Stimulated activated CD8-positive, alpha-beta memory T cell treated with anti-CD3 and anti-CD28 coated beads, Interleukin-15, amount 100 ng/mL, for 48 hours (primary cell): ENCODE measurements at places on chromosomes 16 and 17.

- no peak for DNase-seq
Measured at GRCh38 chr16:50550866-50551641, 2.9 kb downstream of the NKD1 start.

- no peak for DNase-seq
Measured at GRCh38 chr17:56681561-56682266, 88.2 kb downstream of the NOG start.

DNA sequence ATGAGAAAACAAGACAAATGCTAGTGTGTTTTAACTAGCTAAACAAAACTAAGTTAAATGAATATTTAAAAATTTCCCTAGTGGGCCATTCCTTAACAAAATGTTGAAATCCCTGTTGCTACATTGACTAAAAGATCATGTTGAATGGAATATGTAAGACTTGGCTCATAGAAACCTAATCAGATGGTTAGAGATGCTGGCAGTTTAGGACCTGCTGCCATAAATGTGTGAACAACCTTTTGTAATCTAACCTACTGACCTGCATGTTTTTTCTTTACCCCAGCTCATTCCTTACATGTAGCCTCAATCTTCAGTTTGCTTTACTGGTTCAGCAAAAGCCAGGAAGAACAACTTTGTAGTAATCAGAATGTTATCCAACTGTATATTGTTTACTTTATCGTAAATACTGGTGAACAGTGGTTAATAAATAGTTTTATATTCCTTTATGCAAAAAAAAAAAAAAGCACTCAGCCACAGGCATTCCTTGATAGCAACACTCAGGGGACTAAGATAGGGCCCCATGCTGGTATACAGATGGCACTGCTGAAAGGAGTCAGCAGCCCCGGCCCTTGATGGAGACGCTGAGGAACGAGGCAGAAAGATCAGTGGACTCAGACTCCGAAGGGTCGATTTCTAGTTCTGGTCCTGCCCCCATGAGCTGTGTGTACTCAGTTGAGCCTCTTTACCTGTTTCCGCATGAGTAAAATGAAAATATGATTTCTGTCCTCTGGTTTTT is 78.2 kb downstream of the MARF1 start:
- no peak for DNase-seq

GRCh38 chr16:19583665-19584300 is 28.3 kb downstream of the VPS35L start:
- no peak for DNase-seq

DNA sequence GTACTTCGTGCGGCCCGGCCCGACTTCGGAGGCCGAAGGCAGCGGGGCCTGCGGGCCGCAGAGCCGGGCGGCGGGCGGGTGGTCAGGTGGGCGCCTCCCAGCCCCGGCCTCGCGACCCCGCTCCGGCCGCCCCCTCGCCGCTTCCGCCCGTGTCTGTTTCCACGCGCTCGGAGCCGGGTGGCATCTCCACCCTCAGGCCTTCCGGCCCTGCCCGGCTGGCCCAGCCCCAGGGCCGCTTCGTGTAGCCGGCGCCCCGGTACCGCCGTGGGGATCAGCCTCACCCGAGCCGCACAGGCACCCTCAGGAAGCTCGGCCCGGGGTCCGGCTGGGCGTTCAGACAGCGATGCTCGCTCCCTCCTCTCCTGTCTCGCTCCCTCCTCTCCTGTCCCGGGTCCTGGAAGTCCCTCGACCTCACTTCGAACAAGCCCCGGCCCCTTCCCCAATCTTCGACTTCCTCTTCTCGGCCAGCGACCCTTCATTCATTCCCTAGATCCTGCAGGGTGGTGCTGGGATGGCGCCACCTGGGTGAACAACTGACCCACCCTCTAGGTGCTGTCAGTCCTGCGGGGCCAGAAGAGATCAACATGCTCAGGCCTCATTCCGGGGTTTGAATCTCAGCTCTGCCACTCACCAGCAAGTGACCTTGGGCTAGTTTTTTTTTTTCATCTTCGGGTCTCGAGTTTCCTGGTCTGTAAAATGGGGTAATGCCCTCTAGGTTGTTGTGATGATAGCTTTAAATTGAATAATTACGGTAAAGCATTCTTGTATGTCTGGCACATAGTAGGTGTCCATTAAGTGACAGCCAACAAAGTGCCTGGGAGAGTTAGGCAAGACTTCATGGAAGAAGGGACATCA is 610 bp downstream of the VPS4A start:
- peak; percentile 27 for DNase-seq

DNA sequence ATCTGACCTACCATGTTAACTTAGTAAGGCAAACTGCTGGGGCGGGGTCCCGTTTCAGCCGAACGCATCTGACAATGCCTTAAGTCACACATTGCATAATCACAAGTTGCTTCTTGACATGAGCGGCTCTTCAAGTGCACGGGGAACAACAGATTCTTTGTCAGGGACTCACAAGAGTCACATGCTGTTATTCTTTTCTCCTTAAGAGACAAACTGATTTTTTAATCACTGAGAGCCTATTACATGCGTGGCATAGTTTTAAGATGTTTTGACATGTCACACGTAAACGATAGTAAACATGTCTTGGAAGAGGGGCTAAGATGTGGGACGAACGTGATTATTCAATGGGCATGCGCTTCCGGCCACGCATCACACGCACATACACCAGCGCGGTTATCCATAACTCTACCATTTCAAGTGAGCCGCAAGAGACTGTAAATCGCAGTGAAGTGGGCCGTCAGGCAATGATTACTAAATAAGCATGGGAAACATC is 63.4 kb downstream of the ADCY9 start:
- DNase-seq, result no peak

DNA sequence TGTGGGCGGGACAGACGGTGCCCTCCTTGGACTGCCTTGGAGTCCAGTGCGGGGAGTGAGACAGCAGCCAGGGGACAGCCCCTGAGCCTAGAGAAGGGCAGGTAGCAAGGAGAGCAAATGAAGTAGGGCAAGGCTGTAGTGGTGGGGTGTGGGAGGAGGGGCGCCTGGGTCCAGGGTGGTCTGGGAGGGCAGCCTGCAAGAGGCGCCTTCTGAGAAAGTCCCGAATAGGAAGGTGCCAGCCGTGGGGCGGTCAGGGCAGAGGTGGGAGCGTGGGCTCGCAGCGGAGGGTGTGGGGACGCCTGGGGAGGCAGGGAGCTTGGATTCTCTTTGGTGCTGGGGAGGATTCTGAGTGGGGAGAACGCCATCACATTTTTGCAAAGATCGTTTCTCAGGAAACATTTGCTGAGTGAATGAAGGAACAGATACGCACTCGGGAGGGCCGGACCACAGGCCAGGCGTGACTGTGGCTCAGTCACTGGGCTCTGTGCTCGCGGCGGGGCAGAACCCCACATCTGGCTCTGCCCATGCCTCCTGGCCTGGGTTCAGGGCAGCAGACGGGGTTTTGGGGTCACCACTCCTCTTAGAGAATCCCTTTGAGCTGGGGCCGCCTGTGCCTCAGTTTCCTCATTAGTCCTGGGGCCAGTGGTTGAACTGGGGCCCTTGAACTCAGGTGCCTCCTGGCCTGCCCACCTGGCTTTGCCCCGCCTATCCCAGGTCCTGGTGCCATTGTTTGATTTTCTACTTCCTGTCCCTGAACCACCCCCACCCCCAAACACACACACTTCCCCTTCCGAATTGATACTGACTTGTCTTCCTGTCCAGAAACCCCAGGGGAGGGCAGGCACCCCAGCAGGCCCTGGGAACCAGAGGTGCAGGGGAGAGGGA is 4.2 kb downstream of the SNN start:
- no peak for DNase-seq

GRCh38 chr16:29649588-29650494 is 13.2 kb upstream of the SPN start:
- DNase-seq, result no peak

DNA sequence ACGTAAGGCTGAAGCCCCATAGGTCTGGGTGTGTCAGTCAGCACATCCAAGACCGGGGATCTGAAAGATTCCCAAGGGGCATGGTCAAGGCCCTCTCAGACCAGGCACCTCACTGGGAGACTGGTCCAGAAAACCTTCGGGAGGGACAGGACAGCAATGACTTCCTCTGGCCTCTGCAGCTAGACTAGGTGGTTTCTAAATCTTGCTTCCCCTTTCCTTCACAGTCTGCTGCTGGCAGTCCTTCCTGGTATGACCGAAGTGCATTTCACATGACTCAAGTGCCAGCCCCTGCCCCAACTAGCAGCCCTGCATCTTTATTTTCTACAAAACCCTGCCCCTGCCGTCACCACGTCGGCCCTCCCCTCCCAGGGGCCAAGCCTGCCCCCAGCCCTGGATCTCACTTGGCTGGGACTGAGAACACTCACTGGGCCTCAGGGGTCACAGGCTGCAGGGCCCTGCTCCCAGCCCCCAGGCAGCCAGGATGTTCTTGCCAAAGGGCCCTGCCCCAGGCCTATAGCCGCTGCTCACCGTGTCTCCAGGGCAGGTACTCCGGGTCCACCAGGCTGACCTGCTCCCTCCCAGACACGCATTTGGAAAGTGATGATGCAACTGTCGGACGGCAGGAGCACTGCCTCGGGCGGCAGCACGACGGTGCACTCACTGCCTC is 18.3 kb downstream of the POLR3K start:
- DNase-seq, result no peak

DNA sequence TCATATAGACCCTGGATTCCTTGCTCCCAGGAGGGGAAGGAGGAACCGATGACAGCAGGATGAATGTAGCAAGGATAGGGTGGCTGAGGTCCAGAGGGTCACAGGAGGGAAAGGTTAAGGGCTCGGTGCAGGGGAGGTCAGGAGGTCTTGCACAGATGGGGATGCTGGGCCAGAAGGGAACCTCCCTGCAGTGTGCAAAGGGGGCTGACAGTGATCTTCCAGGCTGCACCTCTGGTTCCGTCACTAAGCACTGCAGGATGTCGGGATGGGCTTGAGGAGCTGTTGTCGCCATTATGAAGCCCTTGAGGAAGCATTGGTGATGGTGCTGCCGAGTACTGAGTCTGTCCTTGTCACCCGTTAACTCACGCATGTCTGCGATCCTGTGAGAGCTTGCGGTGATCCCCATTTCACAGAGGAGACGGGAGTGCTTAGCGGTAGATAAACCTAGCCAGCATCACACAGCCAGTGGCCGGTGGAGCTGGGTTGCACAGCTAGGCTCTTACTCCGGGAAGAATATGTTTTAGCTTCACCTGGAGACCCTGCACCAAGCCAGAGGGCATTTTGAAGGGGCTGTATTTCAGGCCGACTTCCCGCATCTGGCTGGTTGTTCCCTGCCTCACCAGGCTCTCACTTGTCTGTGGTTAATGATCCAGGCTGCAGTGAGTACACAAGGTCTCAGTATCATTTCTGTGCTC is 120.4 kb downstream of the SNX29 start:
- no peak for DNase-seq

- DNase-seq, result no peak
Measured at GRCh38 chr17:41522301-41523224, 3.9 kb upstream of the KRT15 start.

DNA sequence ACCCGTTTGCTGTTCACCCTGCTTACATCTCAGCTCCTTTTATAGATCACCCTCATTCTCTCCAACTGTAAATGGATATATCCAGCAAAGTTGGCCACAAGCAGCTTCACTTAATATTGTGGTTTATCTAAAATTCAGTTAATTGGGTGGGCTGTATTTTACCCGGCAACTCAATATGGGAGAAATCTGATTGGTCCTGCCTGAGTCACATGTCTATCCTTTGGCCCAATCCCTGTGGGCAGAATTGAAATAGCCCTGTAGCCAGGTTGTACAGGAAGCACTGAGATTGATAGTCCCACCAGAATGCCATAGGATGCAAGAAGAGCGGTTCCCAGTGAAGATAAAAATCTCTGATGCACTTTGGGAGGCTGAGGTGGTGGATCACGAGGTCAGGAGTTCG is 73.2 kb downstream of the AIPL1 start:
- DNase-seq, result no peak

DNA sequence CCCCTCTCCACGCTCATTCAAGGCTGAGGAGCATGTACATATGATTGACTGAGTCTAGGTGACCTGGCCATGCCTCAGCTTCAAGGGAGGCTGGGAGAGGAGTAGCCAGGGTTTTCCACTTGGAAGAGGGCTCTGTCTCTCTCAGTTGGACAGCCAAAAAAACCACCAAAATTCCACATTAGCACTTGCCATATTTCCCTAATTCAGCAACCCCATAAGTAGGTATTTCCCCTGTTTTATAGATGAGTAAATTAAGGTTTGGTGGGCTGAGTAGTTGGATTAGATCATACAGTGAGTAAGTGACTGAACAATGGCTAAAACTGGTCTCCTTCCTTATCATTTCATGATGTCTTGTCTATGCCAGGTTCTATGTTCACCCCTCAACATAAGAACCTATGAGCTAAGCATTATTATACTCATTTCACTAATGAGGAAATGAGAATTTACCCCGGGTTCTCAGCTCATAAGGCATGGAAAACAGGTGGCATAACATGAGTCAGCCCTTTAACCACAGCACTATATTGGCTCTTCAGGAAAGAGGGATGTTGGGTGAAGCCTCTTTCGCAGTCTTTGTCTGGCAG is 68.0 kb upstream of the GAS7 start:
- no peak for DNase-seq

- DNase-seq, result no peak
Measured at GRCh38 chr17:50835301-50836234, at the start of gene WFIKKN2. TSS of gene WFIKKN2 (plus strand) at chr17:50835586. CDS start at chr17:50835938, 352 bp downstream.

DNA sequence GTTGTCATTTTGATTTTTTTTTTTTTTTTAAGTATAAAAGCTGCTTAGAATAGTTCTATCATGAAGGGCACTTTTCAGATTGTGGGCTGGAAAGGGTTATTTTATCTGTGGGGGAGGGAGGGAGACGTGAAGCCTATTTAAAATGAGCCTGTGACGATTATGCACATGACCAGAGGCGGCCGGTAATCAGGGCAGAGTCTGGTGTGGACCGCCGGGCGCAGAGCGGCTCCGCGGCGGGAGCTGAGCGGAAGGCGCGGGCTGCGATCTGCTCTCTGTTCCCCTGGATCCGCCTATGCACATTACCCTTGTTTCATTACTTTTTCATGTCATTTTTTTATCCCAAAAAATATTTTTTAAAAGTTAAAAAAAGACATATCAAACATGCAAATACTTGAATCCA is 23.5 kb downstream of the TMC6 start:
- no peak for DNase-seq

- DNase-seq, result no peak
Measured at GRCh38 chr16:78773291-78773702, 673.8 kb downstream of the WWOX start.

DNA sequence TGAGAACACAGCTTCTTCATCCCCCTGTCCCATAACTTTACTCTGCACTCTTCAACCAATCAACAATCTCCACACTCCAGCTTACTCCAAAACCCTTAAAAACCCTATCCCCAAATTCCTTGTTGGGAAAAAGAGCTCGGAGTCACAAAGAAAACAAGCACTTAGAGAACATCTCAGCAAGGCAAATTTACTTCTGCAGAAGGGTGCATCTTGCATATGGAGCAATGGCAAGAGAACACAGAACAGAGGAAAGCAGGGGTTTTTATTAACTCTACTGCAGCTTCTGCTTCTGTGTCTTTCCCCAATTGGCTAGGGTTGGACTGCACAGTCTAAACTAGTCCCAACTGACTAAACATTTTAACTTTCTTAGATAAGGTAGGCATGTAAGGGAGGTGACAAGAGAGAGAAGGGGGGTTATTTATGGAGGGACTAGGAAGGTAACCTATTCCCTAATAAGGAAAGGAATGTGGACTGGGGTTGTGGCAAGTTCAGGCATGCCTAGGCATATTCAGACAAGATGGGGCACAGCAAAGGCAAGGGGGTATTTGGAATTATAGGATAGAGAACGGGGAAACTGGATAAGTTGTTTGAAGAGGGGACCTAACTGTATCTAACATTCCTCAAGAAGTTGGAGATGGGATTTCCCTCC is 125.5 kb downstream of the CACNG3 start:
- DNase-seq, result no peak
